ENCODE measurements at places on chromosomes 1 and 21.

DNA sequence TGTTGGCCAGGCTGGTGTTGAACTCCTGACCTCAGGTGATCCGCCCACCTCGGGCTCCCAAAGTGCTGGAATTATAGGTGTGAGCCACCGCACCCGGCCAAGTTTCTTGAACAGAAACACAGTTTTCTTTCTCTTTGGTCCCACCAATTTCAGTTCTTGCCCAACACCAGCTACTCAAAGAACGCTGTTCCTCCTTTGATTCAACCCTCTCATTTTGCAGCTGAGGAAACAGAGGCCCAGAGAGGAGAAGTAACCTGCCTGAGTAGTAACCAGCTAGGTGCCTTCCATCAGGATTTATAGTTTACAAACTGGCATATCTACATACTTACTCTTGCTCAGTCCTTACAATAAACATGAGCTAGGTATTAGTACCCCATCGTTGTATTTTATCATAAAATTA is 119.9 kb downstream of the SYF2 start:
- DNase-seq = no peak

DNA sequence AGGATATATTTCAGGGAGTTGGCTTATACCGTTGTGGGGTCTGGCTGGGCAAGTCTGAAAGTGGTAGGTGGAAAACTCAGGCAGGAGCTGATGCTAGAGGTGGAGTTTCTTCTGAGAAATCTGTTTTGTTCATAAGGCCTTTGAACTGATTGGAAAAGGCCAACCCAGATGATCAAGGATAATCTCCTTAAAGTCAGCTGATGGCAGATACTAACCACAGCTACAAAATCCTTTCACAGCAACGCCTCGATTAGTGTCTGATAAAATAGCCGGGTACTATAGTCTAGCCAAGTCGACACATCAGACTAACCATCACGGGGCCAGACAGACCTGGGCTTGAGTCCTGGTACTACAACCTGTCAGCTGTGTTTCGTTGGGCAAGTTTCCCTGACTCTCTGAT is 21.4 kb downstream of the OPRD1 start:
- DNase-seq = no peak

DNA sequence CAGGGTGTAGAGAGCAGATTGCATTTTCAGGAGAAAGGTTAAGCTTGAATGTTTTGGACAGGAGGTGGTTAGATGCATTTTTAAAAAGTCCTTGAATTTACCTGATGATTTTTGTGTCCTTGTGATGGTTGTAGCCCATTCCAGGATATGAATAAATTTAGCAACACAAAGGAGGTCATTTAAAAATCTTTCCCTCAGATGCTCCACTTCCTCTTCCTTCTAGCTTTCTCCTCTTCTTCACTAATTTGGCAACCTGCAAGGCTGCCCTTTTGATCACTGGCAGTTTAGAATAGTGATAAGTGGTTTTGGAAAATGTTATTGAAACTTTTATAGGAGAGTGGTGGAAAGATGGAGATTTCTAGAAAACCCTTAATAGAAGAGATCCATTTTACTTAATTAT is 124.0 kb downstream of the LMO4 start:
- DNase-seq = no peak

DNA sequence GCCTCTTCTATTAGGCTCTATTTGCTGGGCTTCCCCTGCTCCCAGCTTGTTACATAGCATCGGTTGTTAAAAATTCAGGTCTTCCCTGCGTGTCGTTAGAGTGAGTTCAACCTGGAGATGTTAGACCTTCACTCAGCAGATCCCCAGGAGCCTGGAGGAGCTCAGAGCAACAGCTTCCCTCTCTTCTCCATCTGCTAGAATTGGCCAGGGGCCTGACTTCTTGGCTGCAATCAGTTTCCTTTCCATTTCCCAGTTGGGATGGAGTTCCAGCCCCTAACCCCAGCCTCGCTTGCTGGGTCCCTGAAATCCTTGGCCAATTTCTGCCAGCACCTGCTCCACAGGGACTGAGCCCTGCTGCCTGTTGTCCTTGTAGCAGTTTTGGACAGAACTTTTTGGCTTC is 55.9 kb downstream of the MT1HL1 start:
- no peak for DNase-seq

DNA sequence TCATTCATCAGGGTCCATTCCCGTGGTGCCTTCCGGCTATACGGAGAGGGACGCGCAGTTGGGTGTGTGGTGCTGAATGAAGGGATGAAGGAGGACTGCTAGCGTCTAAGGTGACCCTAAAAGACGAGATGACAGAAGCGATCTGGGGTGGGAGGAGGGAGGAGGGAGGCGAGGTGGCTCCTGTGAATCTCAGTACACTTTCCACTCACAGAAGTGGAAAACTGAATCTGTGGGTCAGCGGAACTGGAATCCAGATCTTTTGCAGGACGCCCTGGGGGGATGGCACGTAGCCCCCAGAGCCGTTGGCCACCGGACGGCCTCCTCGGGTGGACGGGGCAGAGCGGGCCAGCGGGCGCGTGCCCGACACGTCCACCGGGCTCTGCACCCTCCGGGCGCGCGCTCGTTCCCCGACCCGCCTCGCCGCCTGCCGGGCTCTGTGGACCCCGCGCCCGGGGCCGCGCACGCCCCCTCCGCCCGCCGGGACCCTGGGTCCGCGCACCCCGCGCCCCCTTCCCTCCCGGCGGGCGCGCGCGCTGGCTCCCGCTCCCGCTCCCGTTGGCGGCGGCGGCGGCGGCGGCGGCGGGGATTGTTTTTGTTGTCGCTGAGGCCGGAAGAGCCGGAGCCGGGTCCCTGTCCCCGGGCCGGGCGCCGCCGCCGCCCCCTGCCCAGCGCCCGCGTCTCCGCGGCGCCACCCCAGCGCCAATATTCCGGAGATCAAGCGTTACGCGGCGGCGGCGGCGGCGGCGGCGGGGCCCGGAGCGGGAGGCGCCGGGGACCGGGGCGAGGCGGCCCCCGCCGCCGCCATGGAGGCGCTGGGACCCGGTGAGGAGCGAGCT is at the start of gene AGO4:
Gene AGO4, plus strand, starts transcription at position 403 of the 836 bp plus-strand sequence. Its CDS starts 401 bp downstream, at position 804.
- peak; percentile 62 for DNase-seq

GRCh38 chr1:96329121-96329520 is 392.5 kb upstream of the PTBP2 start:
- peak; percentile 17 for DNase-seq

DNA sequence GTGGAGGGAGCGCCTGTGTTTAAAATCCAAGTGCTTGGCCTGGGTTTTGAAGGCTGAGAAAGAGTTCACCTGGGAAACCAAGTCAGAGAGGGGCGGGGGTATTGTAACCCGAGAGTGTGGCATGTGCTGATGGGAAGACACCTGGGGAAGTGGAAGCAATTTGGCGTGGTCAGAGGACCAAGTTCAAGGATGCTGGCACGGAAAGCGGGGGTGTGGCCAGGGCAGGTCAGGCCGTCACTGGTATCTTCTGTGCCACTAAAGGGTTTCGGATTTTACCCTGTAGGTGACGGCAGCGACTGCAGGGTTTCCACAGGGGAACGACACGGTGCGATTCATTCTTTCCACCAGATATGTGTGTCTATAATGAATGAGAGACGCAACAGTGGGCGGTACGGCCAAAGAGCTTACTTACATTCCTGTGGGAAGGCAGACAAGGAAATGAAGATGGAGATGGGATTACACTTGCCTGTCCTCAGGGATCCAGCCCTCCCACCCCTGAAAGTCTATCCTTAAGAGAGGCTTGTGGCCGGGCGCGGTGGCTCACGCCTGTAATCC is 31.3 kb downstream of the CA6 start:
- DNase-seq = peak; percentile 30

DNA sequence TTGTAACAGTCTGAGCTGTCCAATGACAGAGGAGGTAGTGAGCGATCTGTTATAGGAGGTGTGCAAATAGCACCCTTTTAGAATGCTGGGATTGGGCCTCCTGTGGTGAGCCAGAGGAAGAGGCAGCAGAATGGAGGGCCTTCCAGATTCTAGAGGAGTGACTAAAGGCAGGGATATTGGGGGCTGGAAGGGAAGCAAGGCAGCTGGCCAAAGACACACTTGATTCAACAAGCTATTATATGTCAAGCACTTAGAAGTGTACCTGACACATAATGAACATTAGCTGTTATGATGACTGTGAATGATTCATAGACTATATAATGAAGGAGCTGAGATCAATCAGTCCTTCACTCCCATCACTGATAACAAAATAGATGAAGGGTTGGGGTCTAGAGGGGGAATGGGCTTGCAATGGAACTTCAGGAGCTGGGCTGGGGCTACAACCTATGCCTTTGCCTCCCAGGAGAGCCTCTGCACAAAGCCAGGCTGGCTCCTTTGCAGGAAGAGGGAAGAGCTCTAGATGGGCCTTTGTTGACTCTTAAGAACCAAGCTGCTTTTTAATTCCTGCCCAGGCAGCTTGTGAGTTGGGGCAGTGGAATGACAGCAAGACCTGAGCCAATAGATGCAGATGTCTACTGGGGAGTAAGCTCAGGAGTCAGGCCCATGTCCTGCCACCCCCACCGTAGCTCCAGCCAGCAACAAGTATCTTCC is 2.3 kb upstream of the MKNK1 start:
- no peak for DNase-seq

GRCh38 chr1:33163621-33164519 is 18.0 kb downstream of the TRIM62 start:
- peak; percentile 49 for DNase-seq

DNA sequence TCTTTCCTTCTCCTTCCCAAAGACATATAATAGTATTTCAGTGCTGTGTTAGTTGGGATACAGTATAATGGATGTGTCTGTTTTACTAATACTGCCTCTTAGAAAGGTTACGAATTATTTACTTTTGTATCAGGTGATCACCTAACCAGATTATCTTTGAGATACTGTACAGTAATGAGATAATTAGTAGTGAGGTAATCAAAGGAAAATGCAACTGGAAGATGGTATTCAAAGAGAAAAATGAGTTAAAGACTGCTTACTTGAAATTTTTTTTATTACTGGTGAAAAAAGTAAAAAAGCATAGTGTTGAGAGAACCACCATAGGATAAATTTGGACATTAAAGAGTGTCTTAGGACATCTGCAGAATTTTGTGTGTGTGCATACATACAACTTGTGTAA is 10.9 kb downstream of the SMG7 start:
- no peak for DNase-seq

GRCh38 chr1:87151500-87152421 is 176.9 kb upstream of the LMO4 start:
- peak; percentile 79 for DNase-seq

- DNase-seq = no peak
Observed at GRCh38 chr1:67677408-67677807, 7.6 kb upstream of the GADD45A start.

DNA sequence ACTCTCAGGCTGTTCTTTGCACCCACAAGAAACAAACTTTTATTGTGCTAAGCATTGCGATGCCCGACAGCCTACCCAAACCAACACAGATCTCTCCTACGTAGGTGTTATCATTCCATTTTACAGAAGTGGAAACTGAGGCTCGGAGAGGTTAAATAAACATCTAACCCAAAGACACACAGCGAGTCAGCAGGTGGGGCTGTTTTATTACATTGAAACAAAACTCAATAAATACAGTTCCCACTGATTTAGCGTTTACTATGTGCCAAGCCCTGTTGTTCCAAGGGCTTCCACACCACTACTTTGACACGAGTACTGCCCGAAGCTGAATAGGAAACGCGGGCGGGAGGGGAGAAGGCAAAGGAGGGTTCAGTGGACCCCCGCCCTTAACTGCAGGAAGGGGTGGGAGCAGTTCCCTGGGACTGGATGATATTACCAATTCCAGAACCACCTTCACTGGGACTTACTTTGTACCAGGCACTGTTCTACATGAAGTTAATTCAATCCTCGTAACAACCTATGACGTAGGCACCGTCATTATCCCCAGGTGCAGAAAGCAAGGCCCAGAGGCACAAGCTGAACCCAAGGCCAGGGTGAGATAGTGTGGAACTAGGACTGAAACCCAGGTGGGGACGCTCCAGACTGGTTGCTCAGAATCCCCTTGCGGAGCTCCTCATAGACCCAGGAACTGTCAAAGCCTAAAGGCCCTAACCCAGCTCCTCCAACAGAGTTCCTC is 19.3 kb upstream of the ALDH4A1 start:
- no peak for DNase-seq

DNA sequence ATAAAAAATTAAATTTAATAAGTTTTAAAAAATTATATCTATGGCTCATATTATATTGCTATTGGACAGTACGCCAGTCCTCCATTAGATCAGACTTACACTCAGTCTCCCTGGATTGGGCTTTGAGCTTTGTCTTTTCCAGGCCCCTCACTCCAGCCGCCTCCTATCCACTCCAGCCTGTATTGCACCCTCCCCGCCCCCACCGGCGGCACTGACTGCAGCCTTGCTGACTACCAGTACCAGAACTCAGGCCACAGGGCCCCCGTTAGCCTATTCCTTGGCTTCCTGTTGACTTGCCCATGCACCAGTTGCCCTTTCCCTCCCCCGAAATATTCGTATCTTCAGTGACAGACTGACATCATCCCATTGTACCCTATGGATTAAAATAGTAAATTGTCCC is 127.9 kb downstream of the CSMD2 start:
- no peak for DNase-seq

DNA sequence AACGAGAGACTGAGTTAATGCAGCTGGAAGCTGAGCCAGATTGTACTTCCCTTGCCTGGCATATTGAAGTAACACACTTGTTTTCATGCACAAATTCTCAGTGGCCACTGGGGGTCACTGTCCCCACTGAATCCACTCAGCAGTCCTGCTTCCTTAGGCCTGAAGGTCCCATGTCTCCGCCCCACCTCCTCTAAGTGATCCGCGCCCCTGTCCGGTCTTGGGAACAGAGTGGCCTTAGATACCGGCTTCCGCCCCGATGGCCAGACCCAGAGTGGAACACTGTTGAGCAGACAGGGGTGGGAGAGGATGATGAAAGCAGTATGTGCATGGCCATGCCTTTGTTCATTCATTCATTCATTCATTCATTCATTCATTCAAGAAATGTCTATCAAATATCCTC is 34.8 kb downstream of the CHAF1B start:
- peak; percentile 86 for DNase-seq

DNA sequence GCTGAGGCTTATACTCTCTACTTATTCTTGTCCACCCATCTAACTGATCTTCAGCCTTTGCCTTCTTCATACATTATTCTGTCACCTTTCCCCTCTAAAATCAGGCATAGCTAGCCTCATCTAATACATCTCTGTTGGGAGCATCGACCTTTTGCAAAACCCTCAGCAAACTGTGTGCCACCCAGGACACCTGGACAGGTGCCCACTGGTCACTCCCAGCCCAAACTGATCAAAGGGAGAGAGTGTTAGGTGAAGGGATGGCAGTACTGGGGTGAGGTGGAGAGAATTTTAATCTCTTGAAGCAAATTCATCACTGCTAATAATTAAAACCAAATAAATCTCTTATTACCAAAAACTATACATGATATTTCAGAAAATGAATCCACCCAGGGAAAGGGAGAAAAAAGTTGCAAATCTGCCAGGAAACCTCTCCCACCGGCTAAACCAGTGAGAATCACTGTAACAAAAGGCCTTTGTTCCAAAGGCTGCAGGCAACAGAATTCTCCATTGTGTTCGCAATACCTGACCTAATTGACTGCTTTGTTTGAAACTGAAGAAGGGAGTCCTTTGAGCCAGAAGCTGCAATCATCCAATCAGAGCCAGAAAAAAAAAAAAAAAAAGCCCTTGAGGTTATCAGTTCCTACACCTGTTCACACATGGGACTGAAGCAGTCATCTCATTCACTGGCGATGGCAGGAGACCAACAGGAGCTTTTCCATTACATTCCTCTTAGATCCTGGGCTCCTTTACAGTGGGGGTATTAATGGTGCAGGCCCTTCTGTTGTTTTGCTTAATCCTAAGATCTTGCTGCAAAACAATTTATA is 172.6 kb downstream of the APP start:
- DNase-seq = no peak

- no peak for DNase-seq
Observed at GRCh38 chr1:58718435-58718834, 18.6 kb upstream of the MYSM1 start.

- DNase-seq = no peak
Observed at GRCh38 chr1:160884579-160884978, 401 bp downstream of the ITLN1 start.

- no peak for DNase-seq
Observed at GRCh38 chr1:3741566-3742438, 10.4 kb upstream of the CCDC27 start.

All from fibroblast of skin of scalp (primary cell).